Activated CD8-positive, alpha-beta memory T cell treated with anti-CD3 and anti-CD28 coated beads, Interleukin-2, amount 10 ng/mL, durations not matched to agents 7 days and 5 days (primary cell): ENCODE measurements at places on chromosomes 7 and 10.

GRCh38 chr7:25263337-25263736, 35.1 kb upstream of the NPVF start:
- no peak for DNase-seq

DNA sequence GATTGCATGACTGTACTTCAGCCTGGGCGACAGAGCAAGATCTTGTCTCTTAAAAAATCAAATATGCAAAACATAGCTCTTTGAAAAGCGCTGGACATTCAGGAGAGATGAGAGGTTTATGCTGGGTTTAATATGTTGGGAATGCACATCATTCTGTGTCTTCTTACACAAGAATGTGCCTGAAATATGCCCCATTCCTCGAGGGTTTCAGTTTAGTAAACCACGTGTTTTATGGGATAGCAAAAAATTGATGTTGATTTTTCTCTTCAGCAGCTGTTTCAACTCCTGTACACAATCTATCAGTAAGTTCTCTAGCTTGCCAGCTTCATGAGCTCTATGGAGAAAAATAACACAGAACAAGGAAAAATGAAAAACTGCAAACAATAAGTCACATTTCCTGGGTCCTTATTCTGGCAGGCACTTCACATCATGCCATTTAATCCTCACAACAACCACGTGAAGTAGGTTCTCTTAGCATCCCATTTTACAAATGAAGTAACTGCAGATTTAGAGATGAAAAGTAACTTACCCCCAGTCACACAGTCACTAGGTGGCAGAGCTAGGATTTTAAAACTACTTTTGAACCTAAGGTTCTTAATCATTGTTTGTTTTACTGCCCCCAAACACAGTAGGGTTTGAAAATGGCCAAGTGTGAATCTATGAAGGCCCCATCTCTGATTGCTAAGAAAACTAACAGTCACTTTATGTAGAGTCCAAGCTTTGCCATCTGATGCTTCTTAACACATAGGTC, 423.6 kb downstream of the PHTF2 start:
- DNase-seq: no peak

DNA sequence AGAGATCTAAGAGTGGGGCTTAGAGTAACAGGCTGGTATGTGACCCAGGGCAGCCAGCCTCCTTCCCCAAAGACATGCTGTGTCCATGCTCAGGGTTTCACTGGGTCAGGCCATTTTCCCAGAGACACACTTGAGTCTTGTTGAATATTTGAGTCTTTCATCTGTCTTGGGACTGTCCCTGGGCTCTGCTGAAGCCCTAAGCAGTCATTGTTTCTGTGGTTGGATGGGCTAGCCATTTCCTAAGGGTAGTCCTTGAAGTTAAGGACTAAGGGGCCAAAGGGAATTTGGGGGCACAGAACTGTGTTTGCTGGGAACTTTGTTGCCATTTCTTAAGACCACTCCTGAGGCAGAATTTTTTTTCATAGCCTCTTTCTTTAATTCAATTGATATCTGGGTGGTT, 98.4 kb upstream of the SAMD8 start:
- no peak for DNase-seq

DNA sequence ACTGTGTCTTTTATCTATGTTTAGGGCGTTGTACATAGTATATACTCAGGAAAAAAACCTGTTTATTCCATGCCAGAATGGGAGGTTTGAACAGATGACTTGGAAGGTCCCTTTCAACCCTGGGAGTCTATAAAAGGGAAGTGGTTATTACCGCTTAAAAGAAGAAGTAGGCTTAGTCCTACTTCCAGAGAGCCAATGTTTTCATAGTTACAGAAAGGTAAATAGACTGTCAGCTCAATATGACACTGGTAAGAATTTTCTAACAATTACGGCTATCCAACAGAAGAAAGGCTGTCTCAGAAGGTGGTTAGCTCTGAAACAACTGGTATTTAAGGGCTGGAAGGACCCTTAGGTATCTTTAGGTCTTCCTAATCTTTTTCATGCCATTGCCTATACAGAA, 1.1 kb upstream of the TFAM start:
- DNase-seq: no peak

GRCh38 chr10:87786421-87786820, 31.6 kb downstream of the ATAD1 start:
- DNase-seq: no peak

DNA sequence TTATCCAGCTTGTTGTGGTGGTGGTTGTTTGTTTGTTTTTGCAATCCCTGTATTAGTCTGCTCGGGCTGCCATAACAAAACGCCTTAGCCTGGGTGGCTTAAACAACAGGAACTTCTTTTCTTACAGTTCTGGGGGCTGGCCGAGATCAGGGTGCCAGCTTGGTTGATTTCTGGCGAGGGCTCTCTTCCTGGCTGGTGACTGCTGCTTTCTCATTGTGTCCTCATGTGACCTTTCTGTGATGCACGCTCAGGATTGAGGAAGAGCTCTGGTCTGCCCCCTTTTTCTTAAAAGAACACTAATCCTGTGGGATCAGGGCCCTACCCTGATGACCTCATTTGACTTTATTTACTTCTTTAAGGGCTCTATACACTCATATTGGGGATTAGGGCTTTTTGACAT, 107.1 kb upstream of the NRP1 start:
- no peak for DNase-seq

DNA sequence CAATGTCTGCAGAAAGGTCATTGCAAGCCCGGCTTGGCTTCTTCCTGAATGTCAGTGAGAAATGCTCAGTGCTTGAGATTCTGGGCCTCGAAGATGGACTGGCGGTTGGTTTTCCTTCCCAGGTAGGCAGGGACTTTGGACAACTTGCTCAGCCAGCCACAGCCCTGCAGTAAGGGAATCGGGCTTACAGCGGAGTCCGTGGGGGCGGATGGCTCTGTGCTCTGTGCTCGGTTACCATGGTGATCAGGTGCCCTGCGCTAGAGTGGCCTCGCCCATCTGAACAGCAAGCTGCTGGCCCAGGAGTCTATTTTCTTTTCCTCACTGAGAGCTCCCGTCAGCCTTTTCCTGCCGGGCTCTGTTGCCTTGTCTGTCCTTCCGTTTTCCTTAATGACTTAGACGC, 77.8 kb upstream of the SH2B2 start:
- DNase-seq: no peak

DNA sequence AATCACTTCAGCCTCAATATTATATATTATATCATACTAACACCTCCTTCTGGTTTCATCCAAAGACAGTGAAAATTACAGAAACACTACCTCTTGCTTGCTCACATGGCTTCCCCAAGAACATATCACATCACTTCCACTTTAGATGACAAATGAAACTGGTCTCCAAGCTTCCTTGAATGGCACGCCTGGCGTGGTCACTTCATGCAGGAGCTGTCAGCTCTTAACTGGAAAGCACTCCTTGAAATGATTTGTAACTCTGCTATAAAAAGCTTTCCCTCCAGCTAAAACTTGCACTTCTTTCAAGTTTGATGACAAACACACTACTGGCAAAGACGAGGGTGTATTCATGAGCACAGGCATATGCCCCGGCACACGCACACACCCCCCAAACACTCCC, 84.1 kb upstream of the INHBA start:
- DNase-seq: no peak

GRCh38 chr10:76733441-76733936, 904.1 kb downstream of the KCNMA1 start:
- DNase-seq: no peak

DNA sequence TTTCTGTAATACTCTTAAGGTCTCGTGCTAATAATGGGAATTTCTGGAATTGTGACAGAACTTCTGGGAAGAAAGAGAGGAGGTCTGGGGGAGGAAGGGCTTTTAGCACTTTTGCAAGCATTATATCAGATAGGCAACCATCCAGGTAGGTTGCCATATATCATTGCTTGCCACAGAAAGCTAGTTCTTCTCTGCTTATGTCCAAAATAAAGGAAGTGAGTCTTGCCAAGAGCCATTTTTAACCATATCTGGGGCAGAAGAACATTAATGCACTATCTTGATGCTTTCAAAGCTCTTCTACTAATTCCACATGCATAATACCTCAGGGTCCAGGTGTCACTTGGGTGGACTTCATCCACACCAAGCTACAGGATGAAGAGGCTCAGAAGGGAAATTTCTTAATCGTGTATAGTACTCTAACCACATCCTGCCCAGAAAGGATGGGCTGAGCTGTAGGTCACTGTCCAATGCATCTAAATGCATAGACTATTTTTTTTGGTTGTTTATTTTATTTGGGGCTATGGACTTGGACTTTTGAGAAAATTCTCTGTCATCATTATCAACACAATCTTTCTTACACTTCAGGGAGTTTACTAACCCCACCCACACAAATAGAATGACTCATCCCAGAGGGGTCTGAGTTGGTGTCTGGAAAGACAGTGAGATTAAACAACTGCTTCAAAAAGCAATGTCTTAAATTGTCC, 68.9 kb upstream of the ADO start:
- no peak for DNase-seq

- no peak for DNase-seq
Measured at GRCh38 chr7:106460792-106461254, 176.0 kb upstream of the NAMPT start.

DNA sequence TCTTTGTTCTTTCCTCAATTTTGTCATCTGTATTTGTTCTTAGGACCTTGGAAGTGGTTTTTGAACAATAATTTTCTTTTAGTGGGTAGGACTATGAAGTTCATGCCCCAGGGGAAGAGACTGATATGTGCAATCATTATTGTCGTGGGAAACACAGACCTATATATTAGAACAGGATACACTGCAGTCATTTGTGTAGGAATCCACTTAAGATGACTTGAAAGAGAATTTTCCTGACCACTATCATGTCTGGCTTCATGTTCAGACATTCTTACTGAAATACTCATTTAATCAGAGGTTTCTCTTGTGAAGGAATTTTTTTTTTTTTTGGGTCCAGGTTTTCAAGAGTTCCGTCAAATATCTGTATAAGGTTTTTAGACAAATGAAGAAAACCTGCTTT, 163.6 kb downstream of the SUGCT start:
- DNase-seq: no peak

GRCh38 chr7:111789870-111790269, 227.6 kb upstream of the IMMP2L start:
- no peak for DNase-seq

GRCh38 chr7:104045183-104045582, 55.7 kb upstream of the RELN start:
- no peak for DNase-seq

GRCh38 chr7:50342616-50343114, 38.1 kb downstream of the IKZF1 start:
- DNase-seq: peak; percentile 73

- no peak for DNase-seq
Measured at GRCh38 chr10:112852306-112852705, 97.7 kb upstream of the TCF7L2 start.

DNA sequence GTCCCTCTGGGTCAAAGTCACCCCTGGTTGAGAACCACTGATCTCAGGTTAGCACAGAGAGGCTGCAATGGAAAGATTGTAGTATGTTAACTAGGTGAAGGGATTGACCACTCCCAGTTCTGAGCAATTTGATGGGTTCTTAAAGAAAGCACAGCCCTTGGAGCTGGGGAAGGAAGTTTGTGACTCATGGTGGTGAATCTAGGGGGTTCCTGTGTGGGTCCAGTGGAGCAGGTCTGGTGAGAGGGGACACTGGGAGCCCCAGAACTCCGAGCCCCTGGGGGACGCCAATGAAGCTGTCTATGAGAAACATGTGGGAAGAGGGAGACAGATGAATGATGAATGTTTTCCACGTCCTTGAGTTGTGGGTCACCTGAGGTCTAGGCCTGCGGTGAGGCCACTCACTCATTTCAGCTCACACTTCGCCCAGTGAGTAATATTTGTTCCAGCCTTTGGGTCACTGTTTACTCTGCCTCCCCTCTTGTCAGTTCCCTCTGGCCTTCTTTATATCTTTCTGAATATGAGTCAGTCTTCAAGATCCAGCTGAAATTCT, 341.9 kb downstream of the LRMDA start:
- DNase-seq: no peak

GRCh38 chr7:128141683-128142195, 99.3 kb upstream of the LEP start:
- no peak for DNase-seq

- no peak for DNase-seq
Measured at GRCh38 chr10:132725202-132725601, 60.7 kb downstream of the NKX6-2 start.

DNA sequence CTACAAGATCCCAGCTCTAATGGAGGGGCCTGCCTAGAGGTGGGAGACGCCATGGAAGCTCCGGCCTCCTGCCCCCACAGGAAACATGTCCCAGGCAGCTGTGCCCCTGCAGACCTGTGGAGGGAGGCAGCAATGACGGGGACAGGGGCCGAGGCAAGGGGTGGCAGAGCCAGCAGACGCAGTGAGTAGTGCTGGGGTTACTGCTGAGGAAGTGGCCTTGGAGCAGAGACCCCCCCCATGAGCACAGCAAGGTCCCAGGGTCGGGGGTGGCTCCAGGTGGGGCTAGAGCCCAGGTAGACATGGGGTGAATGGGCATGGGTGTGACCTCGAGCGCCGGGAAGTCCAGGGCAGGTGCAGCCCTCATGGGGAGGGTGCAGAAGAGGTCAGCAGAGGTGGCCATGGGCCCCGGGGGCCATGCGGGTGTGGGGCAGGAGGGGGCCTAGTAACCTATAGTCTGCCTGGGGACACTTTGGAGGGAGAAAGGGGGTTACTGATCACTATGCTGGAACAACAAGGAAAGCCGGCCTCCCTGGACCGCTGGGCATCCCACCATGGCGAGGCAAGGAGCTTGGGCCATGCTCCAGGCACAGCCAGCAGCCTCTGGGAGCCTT, 45.5 kb downstream of the JAKMIP3 start:
- DNase-seq: peak; percentile 15

DNA sequence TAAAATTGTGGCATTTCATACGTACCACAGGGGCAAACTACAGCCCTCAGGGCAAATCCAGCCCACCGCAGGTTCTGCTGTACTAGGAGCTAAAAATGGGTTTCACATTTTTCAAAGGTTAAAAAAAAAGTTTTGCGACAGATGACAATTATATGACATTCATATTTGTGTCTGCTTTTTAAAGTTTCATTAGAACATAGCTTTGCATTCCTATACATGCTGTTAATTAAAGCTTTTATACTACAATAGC, 758 bp upstream of the PNPLA8 start:
- DNase-seq: no peak

DNA sequence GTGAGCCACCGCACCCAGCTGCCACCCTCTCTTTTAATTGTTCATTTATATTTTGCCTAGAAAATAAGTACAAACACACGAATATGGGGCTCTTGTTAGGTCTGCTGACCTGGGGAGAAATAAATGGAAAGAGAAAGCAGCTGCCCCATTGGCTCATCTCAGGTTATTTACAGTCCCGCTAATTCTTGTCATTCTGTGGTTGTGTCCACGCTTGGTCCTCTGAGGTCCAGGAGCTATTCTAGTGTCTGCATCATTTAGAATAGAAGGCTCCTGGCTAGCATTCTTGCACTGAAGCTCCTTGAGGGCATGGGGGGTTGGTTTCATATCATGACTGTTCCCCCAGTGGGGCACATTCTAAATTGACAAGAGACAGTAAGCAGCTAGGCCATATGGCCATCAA, 128.5 kb downstream of the TACC2 start:
- DNase-seq: no peak

GRCh38 chr7:128302139-128302538, 41.6 kb downstream of the RBM28 start:
- no peak for DNase-seq

GRCh38 chr10:1663226-1663625, 74.1 kb downstream of the ADARB2 start:
- no peak for DNase-seq
